Jurkat, Clone E6-1 (cell line): ENCODE measurements at places on chromosomes 7 and 10.

DNA sequence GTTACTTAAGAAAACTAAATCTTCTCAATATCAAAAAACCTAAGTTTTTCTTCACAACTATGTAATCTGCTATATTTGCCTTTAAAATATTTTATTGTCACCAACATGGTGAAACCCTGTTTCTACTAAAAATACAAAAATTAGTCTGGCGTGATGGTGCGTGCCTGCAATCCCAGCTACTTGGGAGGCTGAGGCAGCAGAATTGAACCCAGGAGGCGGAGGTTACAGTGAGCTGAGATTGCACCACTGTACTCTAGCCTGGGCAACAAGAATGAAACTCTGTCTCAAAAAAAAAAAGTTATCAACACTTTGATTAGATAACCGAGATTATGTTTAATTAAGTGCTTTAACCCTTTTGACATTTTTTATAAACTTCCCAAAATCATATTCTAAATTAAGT, 28.3 kb upstream of the CLDN4 start:
- DNase-seq = no peak

DNA sequence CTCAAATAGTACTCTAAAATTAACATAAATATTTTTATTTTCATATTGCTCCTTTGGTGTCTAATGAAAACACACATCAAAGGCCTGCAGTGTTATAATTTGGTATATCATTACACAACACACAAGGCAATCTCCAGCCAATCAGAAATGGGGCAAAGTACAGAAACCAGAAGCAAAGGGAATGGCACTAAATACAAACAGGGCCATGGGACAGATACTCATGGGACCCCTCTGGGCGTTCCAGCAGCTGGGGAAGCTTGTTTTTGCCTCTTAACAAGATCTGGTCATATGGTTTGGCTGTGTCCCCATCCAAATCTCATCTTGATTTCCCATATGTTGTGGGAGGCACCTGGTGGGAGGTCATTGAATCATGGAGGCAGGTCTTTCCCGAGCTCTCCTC, 551.8 kb upstream of the NRP1 start:
- no peak for DNase-seq

DNA sequence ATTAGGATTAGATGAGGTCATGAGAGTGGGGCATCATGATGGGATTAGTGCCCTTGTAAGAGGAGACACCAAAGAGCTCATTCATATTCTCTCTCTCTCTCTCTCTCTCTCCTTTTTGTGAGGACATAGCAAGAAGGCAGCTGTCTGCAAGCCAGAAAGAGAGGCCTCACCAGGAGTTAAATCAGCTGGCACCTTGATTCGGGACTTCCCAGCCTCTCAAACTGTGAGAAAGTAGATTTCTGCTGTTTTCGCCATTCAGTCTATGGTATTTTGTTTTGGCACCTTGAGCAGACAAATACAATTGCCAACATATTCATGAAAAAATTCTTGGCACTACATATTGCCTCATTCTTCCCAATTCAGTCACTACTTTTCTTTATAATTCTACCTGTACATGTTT, 20.6 kb upstream of the ATAD1 start:
- no peak for DNase-seq

DNA sequence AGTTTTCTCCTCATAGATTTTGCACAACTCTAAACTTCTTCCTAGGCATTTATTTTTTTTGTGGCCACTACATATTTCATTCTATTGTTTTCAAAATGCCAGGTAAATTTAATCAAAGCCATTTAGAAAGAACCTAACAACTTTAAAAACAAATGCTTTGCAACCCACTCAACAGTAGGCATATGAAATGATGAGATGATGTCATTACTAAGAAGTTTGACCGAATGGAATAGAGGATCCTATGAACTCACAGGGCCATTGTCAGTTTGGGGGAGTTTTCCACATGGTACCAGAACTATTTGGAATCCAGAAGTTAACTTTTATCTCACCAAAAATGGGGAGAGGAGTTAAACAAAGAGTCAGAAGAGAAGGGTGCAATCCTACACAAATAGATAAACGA, 100.7 kb upstream of the INHBA start:
- no peak for DNase-seq

DNA sequence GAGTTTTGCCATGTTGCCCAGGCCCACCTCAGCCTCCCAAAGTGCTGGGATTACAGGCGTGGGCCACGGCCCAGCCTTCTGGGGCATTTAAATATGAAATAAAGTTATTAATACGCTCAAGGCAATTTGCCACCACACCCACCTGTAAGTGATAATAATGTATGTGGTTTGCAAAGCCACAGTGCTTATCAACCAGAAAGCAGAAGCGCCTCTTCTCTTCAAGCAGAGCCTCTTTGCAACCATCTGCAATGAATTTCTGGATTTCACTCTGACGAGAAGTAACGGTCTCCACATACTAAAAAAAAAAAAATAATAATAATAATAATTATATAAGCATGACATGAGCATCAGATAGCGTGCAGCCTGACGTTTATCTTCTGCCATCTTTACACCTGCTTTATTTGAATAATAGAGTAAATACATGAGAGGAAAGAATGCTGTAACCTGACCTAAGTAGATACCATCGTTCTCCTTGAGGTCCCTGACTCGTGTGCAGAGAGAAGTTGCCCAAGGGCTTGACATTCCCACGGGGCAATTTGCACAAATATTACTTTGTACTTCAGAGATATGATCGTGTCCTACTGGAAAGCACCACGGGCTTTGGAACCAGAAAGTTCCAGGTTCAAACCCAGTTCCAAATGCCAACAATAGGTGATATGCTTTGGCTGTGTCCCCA, 34.0 kb downstream of the BRI3 start:
- DNase-seq = peak; percentile 70

DNA sequence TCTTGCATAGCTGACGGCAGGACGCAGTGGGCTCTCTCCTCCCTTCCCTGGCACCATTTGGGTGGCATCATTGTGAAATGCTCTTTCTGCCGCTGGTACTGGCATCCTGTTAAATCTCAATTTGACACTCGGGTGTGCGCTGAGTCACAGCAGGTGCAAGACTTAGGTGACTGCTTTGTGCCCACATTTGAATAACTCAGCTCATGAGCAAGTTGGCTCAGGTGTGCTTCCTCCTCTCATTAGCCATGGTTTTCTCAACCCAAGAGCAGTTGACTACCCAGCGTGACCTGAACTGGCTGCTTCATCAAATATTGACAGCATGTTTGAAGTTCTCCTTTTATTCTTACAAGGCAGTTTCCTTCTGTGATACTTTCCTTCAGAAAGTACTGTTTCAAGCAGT, 24.6 kb upstream of the NFE2L3 start:
- DNase-seq = no peak

DNA sequence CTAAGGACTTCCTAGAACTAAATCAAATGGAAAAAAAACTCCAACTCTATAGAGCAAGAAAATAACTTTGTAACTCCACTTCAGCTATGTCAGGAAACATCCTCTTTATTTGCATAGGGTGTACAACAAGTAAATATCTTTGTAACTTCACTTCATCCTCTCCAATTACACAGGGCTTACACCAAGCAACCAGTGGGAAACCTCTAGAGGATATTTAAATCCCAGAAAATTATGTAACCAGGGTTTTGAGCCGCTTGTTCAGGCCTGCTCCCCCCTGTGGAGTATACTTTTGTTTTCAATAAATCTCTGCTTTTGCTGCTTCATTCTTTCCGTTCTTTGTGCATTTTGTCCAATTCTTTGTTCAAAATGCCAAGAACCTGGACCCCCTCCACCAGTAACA, 22.2 kb downstream of the LIPJ start:
- DNase-seq = no peak

DNA sequence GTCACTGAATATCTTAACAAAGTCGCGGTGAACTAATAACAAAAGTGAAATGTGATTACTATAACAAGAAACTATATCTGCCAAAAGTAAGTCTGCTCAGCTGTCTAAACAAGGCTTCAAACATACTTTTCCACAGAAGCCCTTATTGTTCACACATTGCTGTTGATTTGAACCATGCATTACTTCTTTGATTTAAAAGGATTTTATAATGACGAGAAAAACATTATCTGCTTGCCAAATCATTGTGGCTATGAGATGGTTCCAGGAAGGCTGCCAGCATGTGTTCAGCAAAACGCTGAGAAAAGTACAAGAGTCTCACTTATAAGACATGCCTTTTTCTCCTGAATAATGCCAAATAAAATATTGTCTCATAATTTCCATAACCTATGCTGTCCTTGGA, 24.4 kb downstream of the RNF133 start:
- no peak for DNase-seq

GRCh38 chr10:6702030-6702429, 122.0 kb upstream of the PRKCQ start:
- DNase-seq = no peak

DNA sequence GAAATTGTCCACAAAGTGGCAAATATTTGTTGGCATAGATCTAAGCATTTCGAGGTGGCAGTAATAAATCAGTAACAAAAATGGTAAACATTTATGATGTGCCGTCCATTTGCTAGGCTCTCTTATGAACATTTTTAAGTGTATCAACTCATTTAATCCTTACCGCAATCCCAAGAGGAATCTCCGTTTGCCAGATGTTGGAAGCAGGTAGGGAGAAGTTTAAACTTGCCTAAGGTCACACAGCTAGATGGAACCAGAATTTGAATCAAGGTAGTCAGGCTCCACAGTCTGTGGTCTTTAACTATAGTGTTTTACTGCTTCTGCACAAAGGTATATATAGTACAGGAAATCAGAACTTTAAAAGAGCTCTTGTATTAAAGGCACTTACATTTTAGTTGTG, 2.6 kb downstream of the MKLN1 start:
- no peak for DNase-seq

GRCh38 chr7:108140671-108141070, 10.5 kb upstream of the LAMB4 start:
- no peak for DNase-seq

- DNase-seq = no peak
Observed at GRCh38 chr10:93514521-93514920, 18.1 kb downstream of the CEP55 start.

DNA sequence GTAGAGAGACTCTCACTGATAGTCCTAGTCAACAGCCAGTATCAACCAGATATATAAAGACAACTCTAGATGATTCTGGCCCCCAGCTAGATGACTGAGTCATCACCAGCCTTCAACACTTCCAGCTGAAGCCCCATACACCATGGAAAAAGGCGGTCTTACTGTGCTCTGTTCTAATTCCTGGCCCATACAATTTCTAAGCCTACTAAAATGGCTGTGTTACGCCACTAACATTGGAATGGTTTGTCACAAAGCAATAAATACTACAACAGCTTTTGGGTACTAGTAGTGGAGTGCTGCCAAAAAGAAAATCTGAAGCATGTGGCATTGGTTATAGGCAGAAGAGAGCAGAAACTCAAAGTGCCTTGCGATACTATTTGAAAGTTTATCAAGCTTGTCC, 13.0 kb upstream of the TES start:
- DNase-seq = no peak

- no peak for DNase-seq
Observed at GRCh38 chr10:85413570-85413969, 953.0 kb downstream of the GRID1 start.

DNA sequence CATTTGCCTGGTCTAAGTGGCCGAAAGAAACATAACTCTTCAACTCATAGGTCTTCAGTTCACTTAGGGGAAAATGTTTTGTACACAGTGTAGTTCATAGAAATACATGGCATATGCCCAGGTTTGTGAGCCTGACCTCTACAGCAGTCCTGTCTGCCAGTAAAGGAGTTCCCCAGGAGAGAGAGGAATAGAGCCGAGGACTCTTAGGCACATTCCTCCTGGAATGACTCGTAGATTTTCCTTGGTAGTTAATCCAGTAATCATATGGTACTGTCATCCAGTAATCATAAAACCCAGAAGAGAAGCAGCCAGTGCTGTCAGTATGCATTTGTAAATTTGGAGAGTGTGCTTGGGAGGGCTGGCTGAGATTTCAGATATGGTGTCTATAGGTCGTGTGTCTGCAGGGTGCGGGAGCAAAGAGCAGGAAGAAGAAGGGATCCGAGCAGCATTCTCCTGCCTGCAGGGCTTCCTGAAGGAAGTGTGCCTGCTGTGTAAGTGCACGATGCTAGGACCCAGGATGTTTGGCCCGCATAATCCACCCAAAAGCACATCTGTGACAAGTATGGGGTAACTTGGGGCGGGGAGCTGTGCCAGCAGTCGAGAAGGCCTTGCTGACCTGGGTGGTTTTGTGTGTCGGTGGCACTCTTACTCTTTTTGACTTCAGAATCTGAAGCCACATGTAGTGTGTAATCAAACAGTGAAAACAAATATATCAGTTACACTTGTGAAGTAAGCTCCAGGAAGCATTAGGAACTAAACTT, 13.9 kb downstream of the EIF4H start:
- DNase-seq = no peak

DNA sequence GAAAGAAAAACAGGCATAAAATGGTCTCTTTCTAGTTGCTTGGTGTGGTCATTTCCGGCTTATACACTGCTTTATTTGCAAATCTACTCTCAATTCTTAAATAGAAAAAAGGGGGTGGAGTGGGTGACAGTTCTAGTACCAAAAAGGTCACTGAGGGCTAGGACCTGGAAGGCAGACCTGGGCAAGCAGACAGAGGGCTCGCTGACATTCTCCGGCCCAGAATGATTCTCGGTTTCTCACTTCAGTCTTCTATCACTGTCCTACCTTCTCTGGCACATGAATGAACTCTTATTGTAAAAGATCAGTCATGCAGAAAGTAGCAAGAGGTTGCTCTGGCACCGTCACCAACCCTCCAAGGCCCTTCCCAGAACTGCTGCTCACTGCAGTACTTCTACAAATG, 54.0 kb downstream of the MALSU1 start:
- DNase-seq = no peak

GRCh38 chr10:51073453-51074237, 642 bp upstream of the PRKG1 start:
- no peak for DNase-seq

- DNase-seq = no peak
Observed at GRCh38 chr10:55786461-55787050, 574.5 kb downstream of the ZWINT start.

- no peak for DNase-seq
Observed at GRCh38 chr7:20494566-20494965, 120.9 kb upstream of the ABCB5 start.

GRCh38 chr7:150787321-150788281, 12.6 kb downstream of the TMEM176B start:
- DNase-seq = no peak

DNA sequence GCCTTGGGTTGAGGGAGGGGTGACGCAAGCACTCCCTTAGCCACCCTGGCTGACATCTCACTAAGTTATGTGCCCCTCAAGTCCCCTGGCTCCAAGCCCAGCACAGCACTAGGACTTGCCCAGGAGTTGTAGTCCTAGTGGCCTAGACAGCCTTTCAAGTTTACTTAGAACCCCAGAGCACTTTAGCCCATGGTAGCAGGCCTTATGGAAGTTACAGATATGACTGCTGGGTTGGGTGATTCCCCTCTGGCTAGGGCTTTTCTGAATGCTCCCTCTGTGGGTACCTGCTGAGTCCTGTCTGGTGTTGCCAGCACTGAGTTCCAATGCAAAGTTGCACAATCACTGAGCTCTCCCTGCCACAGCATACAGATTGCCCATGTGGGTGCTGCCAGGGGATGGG, 83.2 kb downstream of the AHCYL2 start:
- no peak for DNase-seq
